Thyroid gland (tissue), 4 donors: ENCODE measurements at places on chromosomes 7 and 10. TPM values are rescaled to one million over a fixed set of nuclear protein-coding genes. Genes with fewer than 3 reads are reported as not detected.

GRCh38 chr10:113980408-113981087, 63.1 kb upstream of the ADRB1 start:
- no peaks in the 10 kb centered on the region for H3K36me3 ChIP-seq
- H3K27ac ChIP-seq, result no peak overlapping the region
- no peaks in the 10 kb centered on the region for H3K27me3 ChIP-seq
- peaks cover 29% of the 10 kb centered on the region for H3K4me1 ChIP-seq
- H3K4me3 ChIP-seq, result no peak overlapping the region

DNA sequence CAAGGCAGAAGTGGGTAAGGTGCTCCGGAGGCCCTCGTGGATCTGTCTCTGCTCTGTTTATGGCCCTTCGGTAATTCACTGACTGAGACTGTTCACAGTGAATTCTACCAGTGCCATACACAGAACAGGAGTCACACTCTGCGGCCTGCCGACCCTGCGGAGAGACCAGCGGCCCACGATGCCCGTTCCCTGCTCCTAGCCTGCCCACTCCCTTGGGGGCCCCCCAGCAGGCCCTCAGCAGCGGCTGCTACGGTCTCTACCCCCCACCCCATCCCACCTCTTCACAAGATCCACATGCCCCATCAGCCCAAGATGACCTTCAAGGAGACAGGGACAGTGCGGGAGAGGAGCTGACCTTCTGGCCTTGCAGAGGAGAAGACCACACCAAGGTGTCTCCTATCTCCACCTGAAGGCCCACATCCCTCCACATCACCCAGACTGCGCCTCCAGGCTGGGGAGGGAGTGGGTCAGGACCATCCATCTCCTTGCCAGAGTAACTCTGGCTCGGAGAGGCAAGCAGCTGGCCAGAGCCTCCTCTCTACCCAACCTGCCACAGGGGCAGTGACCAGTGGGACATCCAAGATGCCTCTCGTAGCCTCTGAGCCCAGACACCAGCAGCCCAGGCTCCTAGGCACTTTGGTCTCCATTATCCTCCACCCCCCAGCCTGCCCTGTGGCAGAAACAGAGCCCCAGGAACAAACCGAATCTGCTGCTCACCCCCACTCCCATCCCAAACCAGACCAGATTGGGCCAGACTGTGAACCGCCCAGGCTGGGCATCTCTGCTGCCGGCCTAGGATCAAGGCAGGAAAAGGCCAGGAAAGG, 163.6 kb downstream of the NRF1 start:
- no peaks in the 10 kb centered on the region for H3K27me3 ChIP-seq
- no peak overlapping the region for H3K27ac ChIP-seq
- peaks cover 10% of the 10 kb centered on the region for H3K4me1 ChIP-seq
- H3K36me3 ChIP-seq, result no peaks in the 10 kb centered on the region

GRCh38 chr10:7407368-7408290, 3.2 kb downstream of the SFMBT2 start:
- peak; percentile 50 for DNase-seq
- H3K4me3 ChIP-seq, result peak overlapping the region; percentile 60
- no peaks in the 10 kb centered on the region for H3K36me3 ChIP-seq
- H3K27me3 ChIP-seq, result no peaks in the 10 kb centered on the region

GPR158 gene
- 1.5 TPM for total RNA-seq

SFXN4 gene
- 88.3 TPM for total RNA-seq

AKR1D1 gene
- not detected for total RNA-seq

EGFR gene
- 57.5 TPM for total RNA-seq
